ENCODE measurements at places on chromosomes 5 and 9. TPM values are rescaled to one million over a fixed set of nuclear protein-coding genes. Genes with fewer than 3 reads are reported as not detected.

GRCh38 chr9:7560669-7561305, 238.8 kb downstream of the DMAC1 start:
- no peaks in the 10 kb centered on the region for H3K36me3 ChIP-seq
- no peak for DNase-seq
- no peaks in the 10 kb centered on the region for H3K27me3 ChIP-seq
- no peak overlapping the region for H3K4me3 ChIP-seq
- no peak overlapping the region for H3K27ac ChIP-seq

- H3K27me3 ChIP-seq, result peaks cover 19% of the 10 kb centered on the region
- no peak overlapping the region for H3K4me3 ChIP-seq
- no peak for DNase-seq
- no peaks in the 10 kb centered on the region for H3K36me3 ChIP-seq
- H3K4me1 ChIP-seq, result peaks cover 3% of the 10 kb centered on the region
Measured at GRCh38 chr9:87599901-87600610, 102.4 kb downstream of the DAPK1 start.

DNA sequence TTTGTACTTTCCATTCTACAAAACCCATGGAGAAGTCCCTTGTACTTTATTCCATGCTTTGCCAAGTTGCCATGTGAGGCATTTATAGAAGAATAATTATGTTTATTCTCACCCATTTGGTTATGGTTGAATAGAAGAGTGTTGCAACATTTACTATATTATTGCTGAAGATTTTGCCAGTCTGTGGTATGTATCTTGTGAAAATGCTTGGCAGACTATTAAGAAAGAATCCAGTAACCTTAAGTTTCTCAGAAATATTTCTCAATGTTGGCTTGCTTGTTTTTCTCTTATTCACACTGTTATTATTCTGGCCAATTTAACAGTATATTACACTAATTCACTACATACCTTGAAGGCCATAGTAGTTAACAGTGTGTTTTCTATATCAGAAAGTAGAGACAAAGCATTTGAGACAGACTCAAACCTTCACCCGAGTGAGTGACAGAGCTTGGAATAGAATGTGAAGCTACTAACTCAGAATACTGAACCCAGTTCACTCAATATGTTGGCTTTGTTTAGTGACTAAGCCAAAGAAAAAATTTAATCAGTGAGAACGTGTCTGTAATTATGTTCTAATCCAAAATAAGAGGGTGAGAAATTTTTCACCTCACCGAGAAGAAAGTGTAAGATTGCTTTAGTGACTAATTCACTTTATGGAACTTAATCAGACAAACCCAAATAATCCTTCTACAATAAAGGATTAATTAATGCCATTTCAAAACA, 184.4 kb downstream of the CWC27 start:
- no peak overlapping the region for H3K4me3 ChIP-seq
- H3K36me3 ChIP-seq, result no peaks in the 10 kb centered on the region
- no peaks in the 10 kb centered on the region for H3K4me1 ChIP-seq
- no peak overlapping the region for H3K27ac ChIP-seq
- no peaks in the 10 kb centered on the region for H3K27me3 ChIP-seq
- DNase-seq, result no peak

The HSD17B4 gene
- total RNA-seq, result 74.2 TPM

DNA sequence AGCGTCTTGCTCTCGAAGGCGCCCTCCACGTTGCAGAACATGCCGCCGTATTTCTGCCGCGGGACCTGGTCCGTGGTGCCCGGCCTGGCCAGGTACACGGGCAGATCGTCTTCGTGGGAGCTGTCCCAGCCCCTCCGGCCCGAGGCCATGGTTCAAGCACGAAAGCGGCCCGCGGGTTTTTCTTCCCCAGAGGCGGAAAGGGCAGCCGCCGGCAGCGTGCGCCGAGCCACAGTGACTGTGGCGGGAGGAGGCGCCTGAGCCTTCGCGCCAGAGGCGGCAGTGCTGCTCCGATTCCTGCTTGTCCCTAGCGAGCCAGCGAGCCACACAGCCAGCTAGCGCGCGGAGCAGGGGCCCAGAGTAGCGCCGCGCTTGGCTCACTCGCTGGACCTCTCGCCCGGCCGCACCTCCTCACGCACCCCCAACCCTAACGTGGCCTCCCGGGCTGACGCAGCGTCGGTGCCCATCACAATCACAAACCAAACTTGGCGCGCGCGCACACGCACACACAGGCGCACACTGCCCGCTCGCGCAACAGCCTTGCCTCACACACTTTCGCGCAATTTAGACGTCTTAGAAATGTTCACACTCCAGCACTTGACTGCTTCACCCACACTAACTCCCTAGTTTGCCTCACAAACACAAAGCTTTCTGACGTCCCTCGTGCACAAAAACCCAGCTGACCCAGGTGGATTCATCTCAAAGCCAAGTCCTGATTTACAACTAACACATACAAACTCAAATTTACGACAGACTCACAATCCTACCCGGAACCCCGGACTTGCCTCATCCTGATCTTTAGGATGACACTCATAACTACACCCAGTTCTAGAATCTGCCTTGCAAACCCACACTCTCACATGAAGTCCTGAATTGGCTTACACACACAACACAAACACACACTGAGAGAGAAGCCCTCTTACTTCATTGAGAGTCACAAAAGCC, at the start of gene DPYSL3:
TSS of gene DPYSL3 (minus strand) at position 359 of the 942 bp plus-strand sequence. CDS start at position 149, 210 bp downstream.
- H3K4me1 ChIP-seq, result peaks cover 3% of the 10 kb centered on the region
- peak within 1 kb of the TSS; percentile 27 for H3K4me3 ChIP-seq
- peak; percentile 4 for DNase-seq
- peaks cover 43% of the 10 kb centered on the region for H3K27me3 ChIP-seq
- H3K27ac ChIP-seq, result no peak within 1 kb of the TSS

DNA sequence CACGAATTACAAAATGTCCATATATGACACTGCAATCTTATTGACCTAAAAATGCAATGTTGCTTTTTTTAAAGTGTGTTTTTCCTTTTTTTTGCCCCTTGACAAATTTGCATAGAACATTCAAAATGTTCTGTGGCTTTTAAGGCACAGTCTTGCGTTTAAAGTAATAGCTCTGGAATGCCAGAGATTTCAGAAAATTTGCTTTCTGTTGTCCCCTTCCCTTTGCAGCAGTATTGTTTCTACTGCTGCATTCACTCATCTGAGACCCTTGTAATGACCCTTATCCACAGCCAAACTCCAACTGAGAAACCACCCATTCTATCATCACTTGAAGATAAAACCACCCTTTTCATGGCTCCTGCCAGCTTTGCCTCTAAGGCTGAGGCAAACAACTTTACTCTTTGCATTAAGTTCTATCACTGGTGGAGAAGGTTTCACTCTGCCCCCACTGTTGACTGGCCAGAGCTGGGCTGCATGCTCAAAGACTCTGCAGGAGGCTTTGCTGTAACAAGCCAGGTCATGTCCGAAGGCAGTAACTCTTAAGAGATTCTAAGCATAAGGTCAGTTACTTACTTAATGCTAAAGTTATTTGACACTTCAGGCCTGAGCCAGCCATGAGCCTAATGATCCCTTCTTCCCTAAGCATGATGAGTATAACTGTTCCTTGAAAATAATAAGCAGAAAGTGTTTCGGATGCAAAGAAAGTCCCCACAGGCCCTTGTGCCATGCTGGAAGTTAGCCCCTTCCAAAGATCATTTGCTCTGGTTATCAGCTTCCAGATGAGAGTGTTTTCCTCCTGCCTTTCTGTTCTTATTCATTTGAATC, 101.9 kb downstream of the CD180 start:
- no peak for DNase-seq
- no peak overlapping the region for H3K4me3 ChIP-seq
- peaks cover 7% of the 10 kb centered on the region for H3K4me1 ChIP-seq

DNA sequence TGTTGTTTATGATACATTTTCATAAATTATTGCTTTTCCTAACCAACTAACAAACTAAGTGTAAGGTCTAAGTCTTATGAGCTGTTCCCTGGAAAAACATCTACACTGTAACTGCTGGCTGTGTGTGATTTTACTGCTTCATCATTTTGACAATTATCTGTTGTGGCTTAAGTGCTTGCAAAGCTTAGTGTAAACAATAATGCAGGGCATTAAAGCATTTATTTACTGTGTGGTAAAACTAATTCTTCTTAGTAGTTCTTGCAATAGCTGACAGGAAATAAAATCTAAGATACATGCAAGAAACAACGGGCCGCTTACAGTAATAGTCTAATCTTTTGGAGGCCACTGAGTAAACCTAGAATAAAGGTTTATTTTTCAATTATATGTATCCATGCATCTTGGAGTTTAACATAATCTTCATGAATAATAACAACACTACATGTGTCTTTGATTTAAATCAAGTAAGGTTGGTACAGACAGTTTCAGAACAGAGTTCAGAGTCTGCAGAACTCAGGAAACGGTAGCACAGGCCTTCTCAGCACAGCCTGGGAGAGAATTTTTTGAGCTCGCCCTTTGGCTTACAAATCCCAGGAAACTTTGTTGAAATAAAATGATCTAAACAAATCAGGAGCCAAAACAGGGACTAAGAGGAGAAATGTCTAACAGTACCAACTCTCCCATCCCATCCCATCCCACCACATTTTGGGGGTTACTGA, 473.1 kb downstream of the NR2F1-AS1 start:
- H3K36me3 ChIP-seq, result no peaks in the 10 kb centered on the region
- no peak for DNase-seq
- no peak overlapping the region for H3K27ac ChIP-seq
- H3K27me3 ChIP-seq, result no peaks in the 10 kb centered on the region
- no peak overlapping the region for H3K4me3 ChIP-seq

GRCh38 chr5:68147659-68148058, 67.9 kb upstream of the PIK3R1 start:
- no peak overlapping the region for H3K27ac ChIP-seq
- H3K4me1 ChIP-seq, result peaks cover 7% of the 10 kb centered on the region
- peaks cover 2% of the 10 kb centered on the region for H3K36me3 ChIP-seq
- H3K27me3 ChIP-seq, result no peaks in the 10 kb centered on the region
- no peak for DNase-seq

- no peak overlapping the region for H3K4me3 ChIP-seq
- H3K36me3 ChIP-seq, result no peaks in the 10 kb centered on the region
- H3K27ac ChIP-seq, result no peak overlapping the region
- no peaks in the 10 kb centered on the region for H3K4me1 ChIP-seq
- H3K27me3 ChIP-seq, result peaks cover 39% of the 10 kb centered on the region
Measured at GRCh38 chr5:38468202-38468673, 88.2 kb downstream of the LIFR start.

DNA sequence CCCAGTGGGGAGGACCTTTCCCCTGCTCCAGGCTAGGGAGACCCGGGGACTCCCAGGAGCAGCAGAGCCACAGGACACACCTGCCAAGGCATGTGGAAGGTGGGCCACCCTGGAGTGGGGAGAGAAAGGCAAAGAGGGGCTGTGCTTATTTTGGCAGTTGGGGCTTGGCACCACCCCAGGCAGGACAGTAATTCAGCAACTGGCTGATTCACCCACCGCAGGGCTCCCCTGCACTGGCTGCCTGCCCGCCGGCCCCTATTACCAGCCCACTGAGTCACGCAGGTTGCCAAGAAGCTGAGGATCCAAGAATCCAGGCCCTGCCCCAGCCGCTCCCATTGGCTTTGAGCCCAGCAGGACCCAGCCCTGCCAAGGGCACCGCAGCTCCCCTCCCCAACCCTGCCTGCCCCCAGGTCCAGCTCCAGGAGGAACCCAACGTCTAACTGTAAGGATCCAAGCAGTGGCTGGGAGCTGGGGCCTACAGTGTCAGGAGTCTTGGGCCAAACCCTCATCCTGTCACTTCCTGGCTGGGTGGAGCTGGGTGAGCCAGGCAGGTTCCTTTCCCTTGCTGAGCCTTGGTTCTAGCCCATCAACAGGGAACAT, 14.2 kb upstream of the RALGDS start:
- peaks cover 9% of the 10 kb centered on the region for H3K36me3 ChIP-seq
- peaks cover 62% of the 10 kb centered on the region for H3K4me1 ChIP-seq
- no peaks in the 10 kb centered on the region for H3K27me3 ChIP-seq
- H3K4me3 ChIP-seq, result no peak overlapping the region
- H3K27ac ChIP-seq, result peak overlapping the region; percentile 92

The CEP72 gene
- total RNA-seq, result 23.8 TPM

- no peaks in the 10 kb centered on the region for H3K36me3 ChIP-seq
- H3K4me3 ChIP-seq, result no peak overlapping the region
- no peak for DNase-seq
Measured at GRCh38 chr5:168195110-168195509, 96.3 kb upstream of the WWC1 start.

DNA sequence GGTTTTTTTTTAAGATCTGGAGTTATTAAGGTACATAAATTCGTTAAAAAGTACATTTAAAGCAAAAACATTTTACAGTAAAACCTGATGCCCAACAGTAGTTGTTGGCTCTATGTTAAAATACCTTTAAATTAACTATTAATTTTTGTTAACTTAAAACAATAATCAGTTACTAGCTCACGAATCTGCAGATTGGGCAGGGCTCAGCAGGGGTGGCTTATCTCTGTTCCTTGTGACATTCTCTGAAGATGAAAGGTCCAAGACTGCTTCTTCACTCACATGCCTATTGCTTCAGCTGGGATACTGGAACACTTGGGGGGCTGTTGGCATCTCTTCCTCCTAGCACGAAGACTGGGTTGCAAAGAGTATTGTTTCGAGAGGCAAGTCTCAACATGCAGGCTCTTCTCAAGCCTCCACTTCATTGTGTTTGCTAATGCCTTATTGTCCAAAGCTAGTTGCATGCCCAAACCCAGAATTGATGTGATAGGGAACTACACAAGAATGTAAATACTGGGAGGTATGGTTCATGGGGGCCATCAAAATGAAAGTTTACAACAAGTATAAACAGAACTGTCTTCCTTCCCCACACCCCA, 46.6 kb downstream of the MAP3K1 start:
- no peak overlapping the region for H3K4me3 ChIP-seq
- H3K27ac ChIP-seq, result no peak overlapping the region
- peaks cover 4% of the 10 kb centered on the region for H3K4me1 ChIP-seq
- DNase-seq, result no peak

The FOXD4L3 gene
- 0.14 TPM for total RNA-seq

GRCh38 chr5:151665613-151666012, 21.1 kb downstream of the SPARC start:
- H3K4me1 ChIP-seq, result peaks cover 9% of the 10 kb centered on the region
- no peak for DNase-seq
- no peak overlapping the region for H3K4me3 ChIP-seq
- H3K27me3 ChIP-seq, result no peaks in the 10 kb centered on the region
- no peak overlapping the region for H3K27ac ChIP-seq
- no peaks in the 10 kb centered on the region for H3K36me3 ChIP-seq

GRCh38 chr5:134459010-134459403, 47.3 kb upstream of the CDKN2AIPNL start:
- H3K36me3 ChIP-seq, result no peaks in the 10 kb centered on the region
- no peak overlapping the region for H3K27ac ChIP-seq

The DOCK8 gene
- 132 TPM for total RNA-seq

The SEMA6A gene
- total RNA-seq, result not detected

GRCh38 chr5:132090107-132090506, 16.5 kb downstream of the CSF2 start:
- peaks cover 7% of the 10 kb centered on the region for H3K36me3 ChIP-seq
- no peak for DNase-seq
- peaks cover 44% of the 10 kb centered on the region for H3K4me1 ChIP-seq
- no peaks in the 10 kb centered on the region for H3K27me3 ChIP-seq
- H3K4me3 ChIP-seq, result no peak overlapping the region
- H3K27ac ChIP-seq, result peak overlapping the region; percentile 25

All from activated naive CD8-positive, alpha-beta T cell treated with anti-CD3 and anti-CD28 coated beads for 36 hours (primary cell).